ENCODE measurements at places on chromosomes 16 and 17.
A peak's percentile ranks its signal among the peaks of the same experiment; 100 is the strongest.

- DNase-seq, result no peak
These were observed 251.1 kb downstream of the MRTFB start for GRCh38 chr16:14322186-14322585.

- peak; percentile 98 for DNase-seq
These were observed at the start of gene ALDOA for GRCh38 chr16:30065102-30065942. TSS of gene ALDOA (plus strand) at chr16:30065760. CDS start at chr16:30066898, 1,138 bp downstream.

DNA sequence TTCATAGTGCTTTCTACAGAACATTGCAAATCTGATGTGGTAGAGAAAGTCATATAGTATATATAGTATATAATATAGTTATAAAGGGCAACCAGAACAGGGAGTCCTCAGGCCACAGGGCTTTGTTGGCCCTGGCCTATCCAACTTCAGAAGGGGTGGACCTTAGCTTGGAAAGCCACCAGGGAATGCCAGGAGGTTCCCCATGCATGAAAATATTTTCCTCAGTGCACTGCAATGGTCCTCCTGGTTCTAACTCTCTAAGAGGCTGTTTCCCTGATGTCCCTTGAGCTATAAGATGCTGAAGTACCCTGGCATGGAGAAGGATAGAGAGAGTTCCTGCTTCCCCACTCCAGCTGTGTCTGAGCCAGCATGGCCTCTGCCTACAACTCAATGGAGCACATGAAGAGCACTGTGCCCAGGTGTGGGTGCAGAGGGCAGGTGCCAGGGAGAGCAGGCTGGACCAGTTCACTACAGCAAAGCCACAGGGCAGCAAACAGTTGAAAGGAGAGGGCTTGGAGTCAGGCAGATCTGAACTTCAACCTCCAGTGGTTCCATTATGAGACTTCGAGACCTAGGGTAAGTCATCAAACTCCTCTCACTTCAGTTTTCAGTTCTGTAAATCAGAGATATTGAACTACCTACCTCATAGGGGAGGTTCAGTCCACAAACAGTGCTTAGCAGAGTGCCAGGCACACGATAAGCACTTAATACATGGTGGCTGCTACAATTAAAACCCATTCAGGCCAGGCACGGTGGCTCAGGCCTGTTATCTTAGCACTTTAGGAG is 183.1 kb downstream of the SALL1 start:
- no peak for DNase-seq

- DNase-seq, result no peak
These were observed 2.1 kb downstream of the ACD start for GRCh38 chr16:67657751-67658518.

DNA sequence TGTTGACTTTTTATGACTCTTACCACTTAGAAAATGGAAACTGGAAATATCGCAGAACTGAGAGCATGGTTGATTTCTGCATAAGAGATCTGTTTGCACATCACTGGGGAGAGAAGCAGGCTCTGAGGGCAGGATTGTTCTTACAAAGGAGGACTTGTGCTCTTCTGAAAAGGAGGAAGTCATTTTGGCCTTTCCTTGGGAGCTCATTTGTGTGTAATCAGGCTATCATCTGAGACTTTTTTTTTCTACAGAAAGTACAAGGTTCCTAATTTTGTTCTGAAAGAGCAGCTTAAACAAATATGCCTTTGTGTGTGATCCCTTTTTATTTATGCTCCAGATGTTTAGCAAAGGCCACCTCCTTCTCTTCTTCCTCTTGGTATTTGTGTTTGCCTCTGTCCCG is 145.7 kb upstream of the CACNG5 start:
- no peak for DNase-seq

GRCh38 chr16:64215730-64216129 is 906.1 kb downstream of the CDH11 start:
- DNase-seq, result no peak

DNA sequence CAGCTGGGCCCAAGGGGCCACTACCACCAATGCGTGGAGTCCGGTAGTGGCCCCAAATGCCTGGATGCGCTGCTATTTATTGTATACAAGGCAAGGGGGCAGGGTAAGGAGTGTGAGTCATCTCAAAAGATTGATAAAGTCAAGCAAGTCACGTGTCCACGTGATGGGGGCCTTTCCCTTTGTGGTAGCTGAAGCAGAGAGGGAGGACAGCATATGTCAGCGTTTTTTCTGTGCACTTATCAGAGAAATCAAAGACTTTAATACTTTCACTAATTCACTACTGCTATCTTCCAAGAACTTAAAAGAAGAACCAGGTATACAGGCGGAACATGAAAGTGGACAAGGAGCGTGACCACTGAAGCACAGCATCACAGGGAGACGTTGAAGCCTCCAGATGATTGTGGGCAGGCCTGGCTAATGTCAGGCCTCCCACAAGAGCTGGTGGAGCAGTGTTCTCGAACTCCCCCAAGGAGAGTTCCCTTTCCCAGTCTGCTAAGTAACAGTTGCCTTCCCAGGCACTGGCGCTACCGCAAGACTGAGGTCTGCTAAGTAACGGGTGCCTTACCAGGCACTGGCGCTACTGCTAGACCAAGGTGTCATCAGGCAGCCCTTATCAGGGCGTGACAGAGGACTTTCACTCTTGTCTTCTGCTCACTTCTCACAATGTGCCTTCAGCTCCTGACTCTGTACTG is 10.8 kb upstream of the ASB16 start:
- peak; percentile 16 for DNase-seq

- no peak for DNase-seq
These were observed 9.1 kb downstream of the NHERF1 start for GRCh38 chr17:74757502-74757901.

DNA sequence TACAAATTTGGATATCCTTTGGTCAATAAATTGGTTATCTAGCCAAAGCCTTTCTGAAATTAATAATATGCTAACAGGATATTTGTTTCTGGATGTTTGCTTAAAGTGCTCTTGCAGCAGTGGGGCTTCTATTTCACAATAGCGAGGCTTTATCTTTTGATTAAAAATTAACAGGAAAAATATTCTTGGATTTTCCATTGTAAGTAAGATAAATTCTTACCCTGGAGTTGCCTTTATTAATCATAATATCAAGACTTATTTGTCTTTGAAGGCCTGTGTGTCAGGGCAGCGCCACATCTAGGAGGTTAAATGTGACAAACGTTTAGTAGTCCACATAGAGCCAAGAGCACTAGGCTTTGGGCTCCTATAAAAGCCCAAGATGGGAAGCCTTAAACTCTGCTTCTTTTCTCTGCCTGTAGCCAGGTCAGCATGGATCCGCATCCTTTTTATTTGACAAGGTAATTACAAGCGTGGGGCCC is 5.3 kb downstream of the TMEM97 start:
- DNase-seq, result no peak

GRCh38 chr16:22638393-22639206 is 127.9 kb downstream of the NPIPB5 start:
- DNase-seq, result peak; percentile 96

DNA sequence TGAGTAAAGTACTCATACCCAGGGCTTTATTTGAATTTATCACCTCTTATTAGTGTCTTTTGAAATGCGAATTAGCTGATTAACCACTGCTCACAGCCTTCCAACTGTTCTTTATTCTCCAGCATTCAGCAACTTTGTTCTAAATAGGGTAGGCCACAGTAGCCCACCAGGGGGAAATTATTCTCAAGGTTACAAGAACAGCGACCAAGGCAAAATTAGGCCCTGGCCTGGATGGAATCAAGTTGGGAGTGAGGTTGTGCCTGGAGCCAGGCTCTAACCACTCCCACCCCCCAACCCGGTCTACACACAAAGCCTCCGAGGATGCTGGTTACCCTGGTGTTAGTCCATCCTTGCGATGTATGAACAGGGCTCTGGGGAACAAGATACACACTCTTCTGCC is 245.5 kb downstream of the STX8 start:
- no peak for DNase-seq

GRCh38 chr17:39664581-39665561 is at the start of gene TCAP:
TSS of gene TCAP (plus strand) at chr17:39665349. CDS start at chr17:39665360, 11 bp downstream.
- no peak for DNase-seq

DNA sequence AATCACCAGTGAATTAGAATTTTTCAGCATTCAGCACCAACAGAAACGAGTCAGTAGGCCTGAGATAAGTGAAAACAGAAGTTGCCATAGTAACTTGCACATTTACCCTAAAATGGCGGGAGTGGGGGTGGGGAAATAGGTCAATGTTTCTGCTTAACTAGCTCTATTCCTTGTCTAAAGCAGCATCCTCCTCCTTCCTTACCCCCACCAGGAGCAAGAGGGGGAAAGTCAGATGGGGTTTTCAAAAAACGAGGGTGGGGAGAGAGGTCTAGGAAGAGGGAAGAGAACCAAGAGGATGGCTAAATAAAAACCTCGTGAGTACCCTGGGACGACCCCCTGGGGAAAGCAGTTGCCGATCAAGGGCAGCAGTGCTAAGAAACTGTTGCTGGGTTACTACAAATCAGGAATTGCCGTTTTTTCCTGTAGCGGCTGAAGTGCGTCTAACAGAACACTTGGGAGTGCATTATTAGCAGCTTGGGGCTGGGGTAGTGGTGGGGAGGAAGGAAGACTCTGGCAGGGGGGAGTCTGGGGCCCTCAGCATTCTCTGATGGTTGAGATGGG is 34.4 kb upstream of the MNT start:
- DNase-seq, result peak; percentile 48

GRCh38 chr16:8682551-8683259 is 8.3 kb downstream of the ABAT start:
- no peak for DNase-seq

GRCh38 chr17:81859906-81860755 is at the start of gene P4HB:
TSS of gene P4HB (minus strand) at chr17:81860535. CDS start at chr17:81860471, 64 bp downstream.
- DNase-seq, result no peak

GRCh38 chr17:79775632-79776031 is 2.3 kb upstream of the CBX2 start:
- no peak for DNase-seq

- DNase-seq, result peak; percentile 38
These were observed 1.1 kb upstream of the STUB1 start for GRCh38 chr16:678858-679813.

- DNase-seq, result no peak
These were observed 25.9 kb downstream of the MYH11 start for GRCh38 chr16:15830832-15831451.

DNA sequence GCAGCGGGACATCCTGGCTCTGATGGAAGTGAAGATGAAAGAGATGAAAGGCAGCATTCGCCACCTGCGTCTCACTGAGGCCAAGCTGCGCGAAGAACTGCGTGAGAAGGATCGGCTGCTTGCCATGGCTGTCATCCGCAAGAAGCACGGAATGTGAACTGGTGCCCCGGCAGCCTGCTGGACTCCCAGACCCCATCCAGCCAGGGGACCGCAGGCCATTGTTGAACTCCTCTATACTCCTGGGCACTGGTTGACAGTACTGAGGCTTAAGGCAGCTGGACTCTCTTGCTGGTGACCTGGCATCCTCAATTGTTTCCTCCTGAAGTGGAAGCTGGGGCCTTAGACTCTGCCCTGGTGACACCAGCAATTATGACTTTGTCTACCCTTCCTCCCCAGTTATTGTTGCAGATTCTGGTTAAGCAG is 1.2 kb downstream of the THAP11 start:
- DNase-seq, result no peak

- peak; percentile 71 for DNase-seq
These were observed 13.3 kb upstream of the RPL38 start for GRCh38 chr17:74190154-74190553.

- DNase-seq, result no peak
These were observed 119.5 kb downstream of the C16orf78 start for GRCh38 chr16:49492896-49493626.

DNA sequence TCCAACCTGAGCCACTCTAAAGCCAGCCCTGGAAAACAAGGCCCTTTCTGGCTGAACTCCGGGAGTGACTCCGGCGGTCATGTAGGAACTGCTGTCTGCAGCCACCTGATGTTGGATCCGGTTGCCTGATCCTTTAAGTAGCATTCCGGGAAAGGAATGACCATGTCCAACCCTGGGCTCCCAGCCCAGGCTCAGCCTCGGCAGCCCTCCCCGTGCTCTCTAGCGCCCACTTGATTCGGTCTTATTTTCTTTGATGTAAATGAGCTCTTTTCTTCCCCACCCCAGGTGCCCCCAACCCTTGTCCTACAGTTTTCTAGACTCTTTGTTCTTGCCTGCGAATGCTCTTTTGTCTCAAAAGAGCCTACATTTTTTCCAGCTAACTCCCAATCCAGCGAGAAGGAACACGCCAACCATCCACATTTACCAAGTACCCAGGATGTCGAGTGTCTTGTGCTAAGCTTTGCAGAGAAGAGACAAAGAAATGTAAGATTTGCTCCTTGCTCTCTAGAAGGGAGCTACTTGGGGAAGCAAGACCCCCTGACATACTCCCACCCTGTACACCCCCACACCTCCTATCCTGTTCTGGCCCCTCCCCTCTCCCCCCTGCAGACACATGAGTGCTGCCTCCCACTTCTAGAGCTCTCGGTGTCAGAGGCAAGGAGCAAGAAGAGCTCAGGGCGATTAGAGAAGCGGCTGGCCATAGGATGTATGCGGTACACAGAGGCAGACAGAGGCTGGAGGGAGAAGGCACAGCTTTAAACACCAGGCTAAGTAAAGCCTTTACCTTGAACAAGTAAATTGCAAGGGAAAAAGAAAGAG is 53.8 kb downstream of the COG7 start:
- no peak for DNase-seq

DNA sequence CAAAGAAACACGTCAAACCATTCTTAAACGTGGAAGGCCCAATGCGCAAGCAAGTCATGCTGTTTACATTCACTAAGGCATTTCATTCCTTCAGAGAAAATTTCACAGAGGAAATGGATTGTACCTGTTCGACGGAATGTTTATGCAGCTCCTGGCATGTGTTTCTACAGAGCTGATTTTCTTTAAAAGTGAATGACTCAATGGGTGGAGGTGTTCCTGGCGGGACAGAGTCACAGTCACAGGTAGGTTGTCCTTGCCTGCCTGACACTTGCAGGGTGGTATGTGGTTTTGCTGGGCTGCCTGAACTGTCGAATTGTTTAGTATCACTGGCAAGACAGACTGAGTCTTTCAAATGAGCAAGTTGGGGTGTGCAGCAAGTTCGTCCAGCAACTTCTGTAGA is 11.6 kb downstream of the PALB2 start:
- DNase-seq, result no peak

DNA sequence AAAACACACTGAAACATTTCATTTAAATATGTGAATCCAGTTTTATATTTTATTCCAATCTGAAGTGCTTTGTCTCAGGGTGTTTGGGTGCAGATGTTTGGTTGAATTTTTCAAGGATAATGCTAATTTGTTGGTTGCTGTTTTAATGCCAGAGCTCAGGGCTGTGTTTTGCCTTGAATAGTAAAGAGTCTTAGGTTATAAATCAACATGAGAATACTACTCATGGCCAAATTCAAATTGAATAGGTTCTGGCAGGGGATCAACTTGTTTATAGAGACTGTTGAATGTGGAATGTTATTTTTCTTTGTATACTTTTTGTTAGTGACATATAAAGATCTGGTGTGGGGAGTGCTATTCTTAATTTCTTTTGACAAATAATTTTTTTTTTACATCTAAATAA is 18.8 kb downstream of the TOM1L1 start:
- DNase-seq, result no peak

- DNase-seq, result no peak
These were observed 98.6 kb downstream of the ZNF18 start for GRCh38 chr17:11898526-11899235.

GRCh38 chr17:56880133-56880532 is 33.7 kb downstream of the TRIM25 start:
- DNase-seq, result no peak

GRCh38 chr17:55676274-55676673 is 46.4 kb downstream of the TMEM100 start:
- no peak for DNase-seq

Measured in fibroblast of mammary gland (primary cell).